ENCODE measurements at places on chromosomes 2 and 18. TPM values are rescaled to one million over a fixed set of nuclear protein-coding genes. Genes with fewer than 3 reads are reported as not detected.

The SLC38A11 gene
- 3.2 TPM for polyA plus RNA-seq

The APLF gene
- polyA plus RNA-seq, result 1.3 TPM

The EPB41L3 gene
- 36.5 TPM for polyA plus RNA-seq

The TMEM247 gene
- polyA plus RNA-seq, result not detected

The PARD6G gene
- 0.95 TPM for polyA plus RNA-seq

DNA sequence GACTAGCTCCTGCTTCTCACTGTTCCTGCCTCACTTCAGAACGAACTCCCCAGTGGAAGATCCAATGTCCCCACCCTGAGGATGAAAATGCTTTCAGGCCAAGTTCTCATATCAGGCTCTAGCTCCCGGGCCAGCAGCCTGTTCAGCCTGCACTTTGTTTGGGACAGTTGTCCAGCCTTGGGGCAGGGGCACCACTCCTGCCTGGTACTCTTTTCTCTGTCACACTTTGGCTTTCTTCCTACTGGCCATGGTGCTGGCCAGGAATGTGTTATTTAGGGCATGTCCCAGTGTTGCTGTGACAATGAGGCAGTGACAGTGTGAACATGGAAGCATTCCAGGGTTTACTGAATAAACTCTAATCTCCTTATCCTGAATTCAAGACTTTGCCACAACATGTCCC, 154.1 kb downstream of the GALNT14 start:
- no peak overlapping the region for H3K4me3 ChIP-seq
- no peaks in the 10 kb centered on the region for H3K36me3 ChIP-seq
- H3K4me1 ChIP-seq, result peaks cover 5% of the 10 kb centered on the region
- DNase-seq, result no peak
- H3K27ac ChIP-seq, result no peak overlapping the region

DNA sequence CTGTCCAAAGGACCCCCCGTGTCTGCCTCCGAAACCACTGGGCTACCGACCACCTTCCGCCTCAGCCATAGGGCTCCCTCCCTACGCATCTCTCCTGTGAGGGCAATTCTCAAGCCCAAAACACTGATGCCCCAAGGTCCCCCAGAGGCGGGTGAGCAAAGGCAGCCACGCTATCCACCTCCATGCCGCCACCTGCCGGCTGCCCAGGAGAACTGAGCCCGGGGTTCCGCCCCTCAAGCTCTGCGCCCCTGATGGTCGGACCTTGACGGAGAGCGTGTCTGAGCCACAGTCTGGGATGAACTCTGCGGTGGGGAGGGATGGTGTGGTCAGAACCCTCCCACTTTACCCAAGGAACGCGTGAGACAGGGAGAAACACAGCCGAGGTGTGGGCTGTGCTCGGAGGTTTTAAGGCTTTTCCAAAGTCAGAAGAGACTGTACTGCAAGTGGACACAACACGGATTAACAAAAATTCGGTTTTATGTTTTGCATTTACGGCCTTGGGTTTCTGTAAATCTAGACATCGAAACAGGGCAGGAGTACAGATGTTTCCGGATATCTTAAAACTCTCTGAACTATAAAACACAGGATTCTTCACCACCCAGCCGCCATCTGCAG, 114.1 kb downstream of the ZNF516 start:
- no peak overlapping the region for H3K27ac ChIP-seq
- H3K27me3 ChIP-seq, result no peaks in the 10 kb centered on the region

- no peaks in the 10 kb centered on the region for H3K27me3 ChIP-seq
- DNase-seq, result no peak
- no peak overlapping the region for H3K4me3 ChIP-seq
- H3K4me1 ChIP-seq, result no peaks in the 10 kb centered on the region
- no peak overlapping the region for H3K27ac ChIP-seq
- peaks cover 22% of the 10 kb centered on the region for H3K36me3 ChIP-seq
These were observed 10.8 kb downstream of the SF3B6 start for GRCh38 chr2:24065341-24065740.

GRCh38 chr2:55156984-55157383, 75.1 kb downstream of the CLHC1 start:
- no peak overlapping the region for H3K4me3 ChIP-seq
- H3K27ac ChIP-seq, result peak overlapping the region; percentile 63
- no peaks in the 10 kb centered on the region for H3K27me3 ChIP-seq
- H3K4me1 ChIP-seq, result peaks cover 28% of the 10 kb centered on the region

DNA sequence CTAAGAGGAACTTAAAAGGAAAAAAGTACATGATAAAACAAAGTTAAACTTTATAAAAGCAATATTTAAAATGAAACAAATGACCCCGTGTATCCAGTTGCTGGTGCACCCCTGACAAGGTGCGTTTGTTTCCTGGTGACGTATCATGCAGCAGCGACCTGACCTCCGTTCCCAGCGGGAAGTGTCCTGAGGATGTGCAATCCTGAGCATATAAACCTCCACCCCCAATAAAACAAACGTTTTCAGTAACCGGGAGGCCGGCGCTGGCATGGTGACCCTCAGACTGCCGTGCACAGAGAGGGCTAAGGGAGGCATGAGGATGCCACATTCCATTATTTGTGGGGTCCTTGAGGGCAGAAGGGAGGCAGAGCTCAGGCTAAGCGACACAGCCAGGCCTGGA, 14.8 kb downstream of the SLC66A2 start:
- no peak overlapping the region for H3K4me3 ChIP-seq
- DNase-seq, result peak; percentile 4
- no peaks in the 10 kb centered on the region for H3K36me3 ChIP-seq
- H3K27ac ChIP-seq, result no peak overlapping the region

GRCh38 chr2:190210471-190210870, 109.2 kb downstream of the HIBCH start:
- peaks cover 16% of the 10 kb centered on the region for H3K4me1 ChIP-seq
- DNase-seq, result no peak
- H3K4me3 ChIP-seq, result no peak overlapping the region
- H3K27ac ChIP-seq, result no peak overlapping the region

Data from adrenal gland (tissue), 19 donors.